ENCODE measurements at places on chromosomes 4 and X.

DNA sequence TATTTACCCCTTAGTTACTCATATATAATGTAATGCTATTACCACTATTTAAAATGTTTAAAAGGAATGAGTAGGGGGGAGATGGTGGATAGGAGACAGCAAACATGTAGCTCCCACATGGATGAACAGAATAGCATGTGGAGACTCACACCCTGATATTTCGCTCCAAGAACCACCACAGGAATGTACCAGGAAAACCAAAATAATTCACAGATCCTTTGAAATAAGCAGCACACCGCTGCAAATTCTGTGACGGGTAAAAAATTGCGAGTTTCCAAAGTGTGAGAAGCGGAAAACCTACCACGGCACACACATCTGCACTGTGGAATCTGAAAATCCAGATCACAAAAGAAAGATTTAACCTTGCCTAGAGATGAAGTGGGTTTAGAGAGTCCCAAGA, 428.2 kb downstream of the TLL1 start:
- DNase-seq, result no peak

- no peak for DNase-seq
These were observed 158.3 kb downstream of the PABPC4L start for GRCh38 chr4:134043266-134043665.

- no peak for DNase-seq
These were observed 69.9 kb upstream of the ESX1 start for GRCh38 chrX:104324461-104325212.

- no peak for DNase-seq
These were observed 9.0 kb downstream of the TSC22D3 start for GRCh38 chrX:107766470-107767150.

GRCh38 chr4:67160394-67160793, 384.9 kb downstream of the CENPC start:
- DNase-seq, result no peak

DNA sequence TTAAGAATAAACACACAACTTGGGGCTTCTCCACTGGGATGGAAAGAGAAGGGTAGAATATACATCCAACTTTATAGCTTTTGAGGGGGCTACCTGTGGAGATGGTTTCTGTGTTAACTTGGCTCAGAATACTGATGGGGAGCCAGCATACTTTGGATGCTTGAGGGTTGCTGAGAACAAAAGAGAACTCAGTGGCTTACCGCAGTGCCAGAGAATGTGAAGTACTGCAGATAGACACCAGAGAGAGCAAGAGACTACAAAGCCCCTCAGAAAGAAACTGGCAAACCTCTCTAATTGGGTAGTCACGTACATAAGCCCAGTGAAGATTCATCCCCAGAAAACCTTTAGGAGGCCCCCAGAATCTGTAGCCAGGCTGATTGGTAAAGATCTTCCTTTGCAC, 214.4 kb downstream of the DCHS2 start:
- no peak for DNase-seq

DNA sequence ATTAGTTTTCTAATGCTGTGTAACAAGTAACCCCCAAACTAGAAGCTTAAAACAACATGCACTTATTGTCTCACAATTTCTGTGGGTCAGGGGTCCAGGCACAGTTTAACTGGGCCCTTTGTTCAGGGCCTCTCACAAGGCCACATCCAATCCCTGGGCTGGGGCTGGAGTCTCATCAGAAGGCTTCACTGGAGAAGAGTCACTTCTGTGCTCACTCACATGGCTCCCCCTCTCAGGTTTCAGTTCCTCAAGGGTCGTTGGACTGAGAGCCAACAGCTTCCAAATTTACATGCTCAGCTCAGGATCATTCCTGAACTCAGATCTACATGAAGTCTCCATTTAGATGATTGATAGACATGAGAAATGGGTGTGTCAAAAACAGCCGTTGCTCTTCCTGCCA, 77.1 kb downstream of the EVC start:
- DNase-seq, result no peak

DNA sequence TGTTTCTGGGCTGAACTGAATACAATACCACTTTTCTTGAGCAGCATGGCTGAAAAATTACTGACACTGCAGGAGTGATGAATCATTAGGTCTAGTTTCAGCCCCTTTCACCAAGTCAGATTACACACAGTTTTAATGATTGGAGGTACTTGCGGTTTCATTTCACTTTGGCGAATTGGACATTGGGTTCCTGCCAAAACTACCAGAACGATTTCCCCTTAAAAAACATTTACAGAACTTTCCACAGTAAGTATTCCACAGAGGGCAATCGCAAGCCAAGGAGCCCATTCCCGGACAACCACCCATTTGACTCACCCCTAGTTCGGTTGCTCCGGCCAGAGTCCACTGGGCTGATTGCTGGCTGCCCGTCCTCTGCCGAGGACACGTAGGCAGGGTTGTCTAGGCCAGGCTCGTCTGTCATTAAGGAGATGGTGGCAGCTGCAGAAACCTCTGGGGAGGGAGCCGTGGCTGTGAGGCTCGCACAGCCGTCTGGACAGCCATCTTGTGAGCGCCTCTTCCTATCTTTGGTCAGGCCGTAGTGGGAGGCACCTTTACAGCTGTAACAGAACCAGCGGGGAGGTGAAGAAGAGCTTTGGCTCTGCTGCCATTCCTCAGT, 83.5 kb downstream of the LNX1 start:
- DNase-seq, result no peak

- no peak for DNase-seq
These were observed 149.5 kb downstream of the PJA1 start for GRCh38 chrX:69015564-69016292.

GRCh38 chrX:38882894-38883626, 81.8 kb downstream of the MID1IP1 start:
- DNase-seq, result no peak

Measured in NCI-H774 (cell line).